Cerebellar cortex (tissue), 1 donor: ENCODE measurements at places on chromosomes 5 and 9.
A peak's percentile ranks its signal among the peaks of the same experiment; 100 is the strongest.

DNA sequence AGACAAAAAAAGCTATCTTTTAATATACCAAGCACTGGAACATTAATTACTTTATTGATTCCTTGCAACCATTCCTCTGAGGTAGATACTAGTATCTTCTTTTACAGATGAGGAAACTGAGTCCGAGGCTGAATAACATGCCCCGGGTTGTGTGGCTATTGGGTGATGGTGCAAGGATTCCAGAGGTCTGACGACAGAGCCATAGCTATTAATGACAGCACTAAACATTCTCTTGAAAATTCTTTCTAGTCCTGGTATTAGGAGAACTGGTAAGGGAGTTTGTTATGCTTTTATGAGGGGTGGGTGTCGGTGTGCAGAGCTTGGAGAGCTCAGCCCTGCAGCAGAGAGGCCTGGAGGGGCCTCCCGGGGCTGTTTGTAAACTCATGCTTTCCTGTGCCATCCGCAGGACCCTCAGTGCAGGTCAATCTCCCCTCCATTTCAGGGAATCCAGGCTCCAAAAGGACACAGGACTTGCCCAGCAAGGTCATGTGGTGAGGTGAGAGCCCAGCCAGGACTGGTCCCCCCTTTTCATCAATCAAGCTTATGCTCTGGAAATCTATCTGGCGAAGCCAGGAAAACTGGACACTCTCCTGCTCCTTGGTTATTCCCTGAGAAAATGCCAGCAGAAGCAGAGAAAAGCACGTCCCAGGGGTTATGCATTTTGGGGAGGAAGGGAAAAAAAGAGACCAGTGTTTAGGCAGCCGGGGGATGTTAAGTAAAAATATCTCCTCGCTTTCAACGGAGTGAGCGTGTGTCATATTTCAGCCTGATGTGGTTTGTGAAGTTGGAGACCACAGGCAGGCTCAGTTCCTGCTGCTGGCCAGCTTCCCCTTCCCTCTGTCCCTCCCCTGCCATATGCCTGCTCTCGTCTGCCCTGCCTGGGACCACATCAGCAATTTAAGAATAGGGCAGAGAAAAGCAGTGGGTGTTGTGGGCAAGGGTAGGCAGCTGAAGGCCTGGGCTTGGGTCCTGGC lies 3.7 kb downstream of the GSN start:
- no peak for DNase-seq

GRCh38 chr5:69013481-69013880 lies 80.3 kb upstream of the SLC30A5 start:
- DNase-seq = no peak

GRCh38 chr5:142145106-142145900 lies 36.7 kb downstream of the NDFIP1 start:
- peak; percentile 83 for DNase-seq

- no peak for DNase-seq
Measured at GRCh38 chr5:56170557-56170956, 62.6 kb downstream of the ANKRD55 start.

DNA sequence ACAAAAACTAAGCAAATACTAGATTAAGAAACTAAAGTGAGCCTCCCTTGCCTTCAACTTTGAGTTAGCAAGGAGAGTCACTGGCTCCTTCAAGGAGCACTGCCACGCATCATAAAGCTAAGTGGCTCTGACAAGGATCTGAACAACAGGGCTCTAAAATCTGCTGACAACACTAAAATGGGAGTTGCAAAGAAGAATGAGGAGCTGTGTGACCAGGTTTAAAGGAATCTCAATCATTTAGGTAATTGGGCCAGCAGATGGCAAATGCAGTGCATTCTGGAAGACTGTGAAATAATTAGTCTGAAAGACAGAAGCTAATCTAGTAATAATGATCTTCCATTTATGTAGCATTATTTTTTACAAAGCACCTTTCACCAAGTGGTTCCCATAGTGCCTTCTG lies 297.0 kb upstream of the TAS2R1 start:
- no peak for DNase-seq

- no peak for DNase-seq
Measured at GRCh38 chr5:153907170-153907775, 131.4 kb downstream of the FAM114A2 start.

DNA sequence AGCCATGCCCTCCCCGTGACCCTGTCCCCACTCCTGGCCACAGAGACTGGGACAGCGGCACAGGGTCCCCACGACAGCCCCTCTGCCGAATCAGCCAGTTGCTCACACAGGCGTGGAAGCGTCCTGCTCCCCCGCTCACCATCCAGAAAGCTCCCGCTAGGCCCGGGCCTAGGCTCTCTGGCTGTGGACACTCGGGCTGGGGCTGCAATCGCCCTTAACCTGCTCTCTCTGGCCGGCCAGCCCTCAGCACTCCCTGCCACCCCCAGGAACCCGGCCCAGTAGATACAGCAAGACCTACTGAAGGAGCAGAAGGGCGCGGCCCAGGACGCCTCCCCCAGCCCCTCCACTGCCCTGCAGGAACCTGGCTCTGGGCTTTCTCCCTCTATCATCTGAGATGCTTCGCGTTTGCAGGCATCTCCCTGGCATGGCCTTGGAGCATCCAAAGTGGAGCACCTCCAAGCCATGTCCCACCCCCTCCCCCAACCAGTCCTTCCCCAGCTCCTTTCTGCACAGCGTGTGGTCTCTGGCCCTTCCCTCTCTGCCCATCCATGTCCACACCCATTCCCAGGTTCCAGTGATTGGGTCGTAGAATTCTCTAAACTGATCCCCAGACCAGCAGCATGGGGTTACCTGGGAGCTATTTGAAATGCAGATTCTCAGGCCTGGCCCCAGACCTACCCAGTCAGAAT lies 113.7 kb upstream of the LMX1B start:
- peak; percentile 58 for DNase-seq

DNA sequence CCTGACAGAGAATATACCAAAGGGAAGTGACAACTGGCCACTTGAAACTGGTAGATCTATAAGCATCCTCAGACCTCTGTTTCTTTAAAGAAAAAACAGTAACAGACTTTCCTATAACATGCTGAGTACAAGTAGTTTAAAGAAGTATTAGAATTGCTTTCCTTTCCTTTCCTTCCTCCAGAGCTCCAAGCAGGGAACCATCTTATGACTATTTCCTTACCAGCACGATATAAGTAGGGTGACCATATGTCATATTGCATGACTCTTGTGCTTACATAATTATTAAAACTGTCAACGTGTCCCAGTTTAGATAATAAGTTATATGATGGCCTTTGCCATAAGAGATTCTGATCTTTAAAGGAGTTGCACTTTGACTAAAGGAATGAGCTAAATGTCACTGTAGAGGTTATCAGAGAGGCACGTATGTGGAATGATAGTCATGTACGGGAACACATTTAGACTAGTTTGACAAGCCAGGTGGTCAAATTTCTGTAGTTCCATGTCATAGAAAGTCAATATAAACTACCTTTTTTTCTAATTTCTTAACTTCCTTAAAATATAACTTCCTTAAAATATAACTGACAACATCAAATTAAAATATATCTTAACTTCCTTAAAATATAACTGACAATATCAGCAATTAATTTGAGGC lies 212.7 kb upstream of the CD180 start:
- no peak for DNase-seq

GRCh38 chr5:135561266-135561665 lies 17.5 kb downstream of the CXCL14 start:
- no peak for DNase-seq
